Thoracic aorta (tissue), 2 donors: ENCODE measurements at places on chromosomes 1 and 21. TPM values are rescaled to one million over a fixed set of nuclear protein-coding genes. Genes with fewer than 3 reads are reported as not detected.

DNA sequence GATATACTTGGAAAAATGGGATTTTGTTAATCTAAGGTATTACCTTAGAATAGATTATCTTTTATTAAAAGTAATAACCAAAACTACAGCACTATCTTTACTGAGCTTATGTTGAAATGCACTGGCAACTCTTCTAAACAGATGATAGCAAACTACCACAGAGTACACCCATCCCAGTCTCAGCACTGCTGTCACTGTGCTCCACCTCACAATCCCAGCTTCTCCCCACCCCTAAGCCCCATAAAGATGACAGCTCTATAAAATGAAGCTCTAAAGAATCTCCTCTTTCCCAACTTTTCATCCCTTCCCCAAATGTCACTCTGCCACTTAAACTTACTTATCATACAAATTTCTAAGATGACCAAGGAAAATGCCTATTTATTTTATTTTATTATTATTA, 6.4 kb downstream of the DSTYK start:
- peaks cover 9% of the 10 kb centered on the region for H3K4me1 ChIP-seq
- H3K27ac ChIP-seq, result no peak overlapping the region
- no peak for DNase-seq
- H3K27me3 ChIP-seq, result no peaks in the 10 kb centered on the region

Gene OSCP1
- total RNA-seq, result 16.9 TPM

GRCh38 chr1:7745783-7746182, 25.3 kb upstream of the VAMP3 start:
- H3K27me3 ChIP-seq, result no peaks in the 10 kb centered on the region
- DNase-seq, result no peak
- no peaks in the 10 kb centered on the region for H3K36me3 ChIP-seq
- H3K4me3 ChIP-seq, result no peak overlapping the region

- no peaks in the 10 kb centered on the region for H3K4me1 ChIP-seq
- no peak overlapping the region for H3K4me3 ChIP-seq
- no peaks in the 10 kb centered on the region for H3K36me3 ChIP-seq
- H3K27ac ChIP-seq, result no peak overlapping the region
Observed at GRCh38 chr21:40166291-40166843, 299.1 kb downstream of the PCP4 start.

GRCh38 chr1:119336848-119337247, 31.7 kb upstream of the HAO2 start:
- no peak overlapping the region for H3K27ac ChIP-seq
- H3K4me1 ChIP-seq, result no peaks in the 10 kb centered on the region
- no peak for DNase-seq
- no peaks in the 10 kb centered on the region for H3K27me3 ChIP-seq
- no peaks in the 10 kb centered on the region for H3K36me3 ChIP-seq
